ENCODE measurements at places on chromosomes 2 and 18. TPM values are rescaled to one million over a fixed set of nuclear protein-coding genes. Genes with fewer than 3 reads are reported as not detected.

Gene ABCG8
- total RNA-seq: not detected

Gene AMER3
- total RNA-seq: not detected

GRCh38 chr2:171432969-171433762, 624 bp downstream of the METTL8 start:
- H3K4me1 ChIP-seq: peaks cover 33% of the 10 kb centered on the region
- peaks cover 49% of the 10 kb centered on the region for H3K36me3 ChIP-seq
- H3K27ac ChIP-seq: peak overlapping the region; percentile 87

GRCh38 chr18:57780318-57780705, 22.8 kb downstream of the ATP8B1 start:
- peak overlapping the region; percentile 94 for H3K27ac ChIP-seq
- peaks cover 89% of the 10 kb centered on the region for H3K4me1 ChIP-seq
- no peak for DNase-seq
- peaks cover 28% of the 10 kb centered on the region for H3K36me3 ChIP-seq
- H3K4me3 ChIP-seq: peak overlapping the region; percentile 87

DNA sequence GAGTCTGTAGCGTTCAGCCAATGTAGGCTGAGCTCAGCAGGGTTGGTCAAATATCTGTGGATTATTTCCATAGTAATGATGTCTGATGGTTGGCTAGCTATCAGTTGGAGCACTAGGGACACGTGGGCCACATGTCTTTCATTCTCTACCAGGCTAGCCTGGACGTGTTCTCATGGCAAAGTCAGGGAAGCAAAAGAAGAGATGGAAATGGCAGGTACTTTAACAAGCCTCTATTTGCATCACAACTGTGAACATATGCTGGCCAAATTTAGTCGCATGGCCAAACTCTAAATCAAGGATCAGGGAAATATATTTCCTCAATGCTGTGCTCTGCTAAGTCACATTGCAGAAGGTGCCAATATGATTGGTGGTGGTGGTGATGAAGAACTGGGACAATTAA, 371.6 kb upstream of the CHST9 start:
- 0 out of 2 replicates have a peak, but pooled peaks cover 2% of the 10 kb centered on the region for H3K27me3 ChIP-seq
- no peaks in the 10 kb centered on the region for H3K4me1 ChIP-seq
- no peak overlapping the region for H3K27ac ChIP-seq
- no peak for DNase-seq
- no peak overlapping the region for H3K4me3 ChIP-seq

DNA sequence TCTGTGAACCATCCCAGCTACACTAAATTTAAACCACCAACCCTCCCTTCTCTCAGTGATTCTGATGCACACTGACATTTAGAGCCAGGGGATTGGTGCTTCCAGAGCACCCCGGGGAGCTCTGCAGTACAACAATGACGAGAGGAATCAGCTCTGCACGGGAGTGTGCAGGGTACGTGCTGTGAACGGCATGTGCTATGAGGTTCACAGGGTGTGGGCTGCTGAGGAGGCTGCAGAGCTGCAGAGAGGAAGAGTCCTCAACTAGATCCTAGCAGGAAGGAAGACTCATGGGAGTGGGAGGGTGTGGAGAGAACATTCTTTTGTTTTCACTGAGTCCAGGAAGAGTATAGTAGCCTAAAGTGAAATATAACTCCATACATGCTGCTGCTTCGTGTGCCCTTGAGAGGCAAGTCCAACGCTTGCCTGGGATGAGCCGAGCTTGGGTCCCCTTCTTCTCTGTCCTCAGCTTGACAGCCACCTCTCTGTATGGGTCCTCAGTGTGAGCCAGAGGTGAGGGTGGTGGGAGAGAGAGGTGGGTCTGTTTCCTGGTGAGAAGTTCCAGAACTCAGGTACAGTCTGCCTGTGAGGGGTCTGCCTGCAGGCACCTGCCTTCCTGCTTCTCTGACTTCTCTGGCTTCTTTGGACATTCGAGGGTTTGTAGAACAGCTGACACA, 118.8 kb downstream of the CTIF start:
- no peak overlapping the region for H3K4me3 ChIP-seq
- DNase-seq: no peak
- H3K36me3 ChIP-seq: peaks cover 12% of the 10 kb centered on the region
- H3K27ac ChIP-seq: no peak overlapping the region
- no peaks in the 10 kb centered on the region for H3K27me3 ChIP-seq
- H3K4me1 ChIP-seq: peaks cover 22% of the 10 kb centered on the region

GRCh38 chr18:47983946-47984345, 53.5 kb upstream of the SMAD2 start:
- H3K4me1 ChIP-seq: peaks cover 12% of the 10 kb centered on the region
- H3K27me3 ChIP-seq: peaks cover 18% of the 10 kb centered on the region
- H3K27ac ChIP-seq: no peak overlapping the region
- no peak for DNase-seq
- no peak overlapping the region for H3K4me3 ChIP-seq

DNA sequence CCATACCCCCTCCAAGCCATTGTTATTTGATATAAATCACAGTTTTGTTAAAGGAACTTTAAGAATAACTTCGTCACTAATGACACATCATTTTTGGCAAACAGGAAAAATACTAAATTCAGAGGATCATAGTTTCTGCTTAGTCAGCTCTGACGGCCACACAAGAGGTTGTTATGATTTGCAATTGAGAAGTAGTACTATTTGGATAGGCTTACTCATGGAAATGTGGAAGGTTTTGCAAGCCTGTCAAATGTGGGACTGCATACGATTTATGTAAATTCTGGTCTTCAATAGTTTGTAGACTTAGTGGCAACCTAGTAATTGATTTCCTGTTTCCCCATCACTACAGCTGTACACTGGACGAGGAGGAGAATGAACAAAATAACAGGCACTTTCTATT, 108.1 kb downstream of the ARHGEF33 start:
- peak; percentile 89 for DNase-seq
- H3K36me3 ChIP-seq: peaks cover 17% of the 10 kb centered on the region
- H3K27me3 ChIP-seq: no peaks in the 10 kb centered on the region
- peak overlapping the region; percentile 32 for H3K4me3 ChIP-seq

- H3K36me3 ChIP-seq: no peaks in the 10 kb centered on the region
- H3K4me1 ChIP-seq: no peaks in the 10 kb centered on the region
- H3K4me3 ChIP-seq: no peak overlapping the region
- peaks cover 34% of the 10 kb centered on the region for H3K27me3 ChIP-seq
Observed at GRCh38 chr2:11026286-11026921, 114.7 kb downstream of the KCNF1 start.

GRCh38 chr2:190964170-190964795, 49.7 kb downstream of the STAT1 start:
- H3K36me3 ChIP-seq: peaks cover 56% of the 10 kb centered on the region
- no peak overlapping the region for H3K4me3 ChIP-seq
- H3K27ac ChIP-seq: peak overlapping the region; percentile 23
- H3K27me3 ChIP-seq: no peaks in the 10 kb centered on the region

- H3K4me3 ChIP-seq: no peak overlapping the region
- H3K27ac ChIP-seq: peak overlapping the region; percentile 50
- peaks cover 10% of the 10 kb centered on the region for H3K27me3 ChIP-seq
- DNase-seq: peak; percentile 18
- H3K36me3 ChIP-seq: no peaks in the 10 kb centered on the region
- peaks cover 6% of the 10 kb centered on the region for H3K4me1 ChIP-seq
Observed at GRCh38 chr18:10291568-10291981, 162.9 kb upstream of the APCDD1 start.

All from HFFc6 (cell line).